Stimulated activated CD8-positive, alpha-beta memory T cell treated with anti-CD3 and anti-CD28 coated beads, Interleukin-2, amount 100 ng/mL, for 48 hours (primary cell): ENCODE measurements at places on chromosomes 3 and 15.
A peak's percentile ranks its signal among the peaks of the same experiment; 100 is the strongest.

- no peak for DNase-seq
Observed at GRCh38 chr3:23671851-23672589, 133.7 kb upstream of the UBE2E1 start.

- DNase-seq: no peak
Observed at GRCh38 chr15:28977377-28978010, 91.7 kb downstream of the APBA2 start.

- DNase-seq: no peak
Observed at GRCh38 chr3:70857916-70858315, 545.5 kb upstream of the MDFIC2 start.

GRCh38 chr3:115706311-115706829 is 83.1 kb downstream of the GAP43 start:
- DNase-seq: no peak

DNA sequence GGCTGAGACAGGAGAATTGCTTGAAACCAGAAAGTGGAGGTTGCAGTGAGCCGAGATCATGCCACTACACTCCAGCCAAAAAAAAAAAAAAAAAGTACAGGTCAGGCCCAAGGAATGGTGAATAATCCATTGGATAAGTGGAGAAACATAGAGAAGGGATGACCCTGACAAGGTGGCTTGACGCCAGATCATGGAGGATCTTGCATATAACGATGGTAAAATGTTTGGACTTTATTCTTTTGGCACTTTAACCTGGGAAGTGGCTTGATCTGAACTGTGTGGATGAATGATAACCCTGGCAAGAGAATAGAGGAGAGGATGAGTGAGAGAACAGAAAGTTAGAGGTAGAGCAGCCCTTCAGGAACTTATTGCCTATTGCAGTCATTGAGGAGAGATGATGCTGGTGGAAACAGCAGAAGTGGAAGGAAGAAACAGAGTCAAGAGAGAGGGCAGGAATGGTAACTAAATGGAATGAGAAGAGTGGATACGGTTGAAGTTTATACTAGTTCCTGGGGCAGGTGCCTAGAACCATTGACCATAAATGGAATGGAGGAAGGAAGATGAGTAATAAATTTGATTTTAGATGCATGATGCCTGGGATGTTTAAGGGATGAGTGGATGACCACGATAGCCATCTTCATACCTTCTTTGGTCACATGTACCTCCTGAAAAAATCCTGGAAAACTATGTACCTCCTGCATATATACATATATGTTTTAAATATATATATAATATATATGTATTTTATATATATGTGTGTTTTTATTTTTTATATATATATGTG is 57.8 kb downstream of the BLM start:
- DNase-seq: no peak

- no peak for DNase-seq
Observed at GRCh38 chr15:100020614-100021013, 287.4 kb upstream of the LYSMD4 start.

DNA sequence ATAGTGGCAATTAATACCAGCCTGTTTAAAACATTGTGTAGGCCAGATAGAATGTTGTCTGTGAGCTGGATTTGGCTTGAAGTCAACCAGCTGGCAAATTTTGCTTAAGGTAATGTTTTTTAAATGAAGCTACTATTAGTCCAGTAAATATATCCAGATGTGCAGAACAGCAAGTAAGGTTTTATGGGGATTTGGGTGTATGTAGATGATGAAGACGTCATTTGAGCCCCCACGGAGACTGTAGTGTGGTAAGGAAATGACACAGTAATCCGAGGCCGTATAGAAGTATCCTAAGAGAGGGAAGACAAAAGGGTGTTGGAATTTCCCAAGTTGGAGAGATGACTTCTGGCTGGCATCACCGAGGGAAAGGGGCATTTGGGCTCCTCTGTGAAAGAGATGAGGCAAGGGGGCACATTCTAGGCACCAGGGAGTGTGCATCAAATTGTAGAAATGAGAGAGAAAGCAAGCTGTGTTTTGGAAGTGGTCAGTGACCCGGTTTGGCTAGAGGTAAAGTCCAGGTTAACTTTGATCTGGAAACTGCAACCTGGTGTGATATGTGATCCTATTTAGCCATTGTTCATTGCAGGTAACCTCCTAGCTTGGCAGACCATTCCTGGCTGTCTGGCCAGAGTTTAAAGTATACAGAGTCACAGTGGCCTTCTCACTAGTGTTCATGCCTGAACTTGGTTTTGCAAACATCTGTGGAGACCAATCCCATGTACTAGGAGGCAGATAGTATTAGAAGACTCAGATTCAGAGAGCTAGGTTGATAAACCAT is 104.2 kb downstream of the ITPR1 start:
- no peak for DNase-seq

- no peak for DNase-seq
Observed at GRCh38 chr3:149654188-149654601, 3.6 kb downstream of the WWTR1 start.

DNA sequence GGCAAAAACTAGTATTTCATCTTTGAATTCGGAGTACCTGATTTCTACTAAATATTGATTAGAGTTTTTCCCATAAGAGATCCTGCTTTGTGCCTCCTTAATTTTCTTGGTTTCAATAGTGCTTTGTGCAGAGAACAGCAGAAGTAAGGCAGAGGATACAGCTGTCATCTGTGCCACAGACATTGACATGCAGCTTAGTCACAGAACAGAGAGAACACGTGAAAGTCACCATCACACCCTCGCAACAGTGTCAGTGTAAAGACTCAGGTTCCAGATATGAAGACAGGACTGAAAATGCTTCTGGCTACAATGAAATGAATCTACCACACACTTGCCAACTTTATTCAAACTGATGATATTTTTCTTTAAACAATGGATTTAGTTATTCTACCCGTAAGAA is 942.8 kb upstream of the CFAP20DC start:
- no peak for DNase-seq

DNA sequence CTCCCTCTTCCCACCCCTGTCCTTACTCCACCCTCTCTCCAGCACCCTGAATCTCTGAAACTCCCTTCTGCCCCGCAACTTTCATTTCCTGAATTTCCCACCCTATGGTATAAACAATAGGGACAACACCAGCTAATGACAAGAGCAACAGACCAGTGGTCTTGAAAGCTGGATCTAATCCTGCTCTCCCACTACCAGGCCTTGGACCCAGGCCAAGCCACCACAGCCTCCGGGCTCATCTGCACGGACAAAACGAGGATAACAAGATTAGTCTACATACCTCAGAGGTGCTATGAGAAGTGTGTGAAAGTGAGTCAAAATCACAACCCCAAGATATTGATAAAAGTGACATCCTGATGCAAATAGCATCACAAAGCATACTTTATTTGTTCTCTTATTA is 128.6 kb downstream of the ERC2 start:
- no peak for DNase-seq

GRCh38 chr3:151268267-151269235 is 9.8 kb downstream of the P2RY14 start:
- peak; percentile 20 for DNase-seq

DNA sequence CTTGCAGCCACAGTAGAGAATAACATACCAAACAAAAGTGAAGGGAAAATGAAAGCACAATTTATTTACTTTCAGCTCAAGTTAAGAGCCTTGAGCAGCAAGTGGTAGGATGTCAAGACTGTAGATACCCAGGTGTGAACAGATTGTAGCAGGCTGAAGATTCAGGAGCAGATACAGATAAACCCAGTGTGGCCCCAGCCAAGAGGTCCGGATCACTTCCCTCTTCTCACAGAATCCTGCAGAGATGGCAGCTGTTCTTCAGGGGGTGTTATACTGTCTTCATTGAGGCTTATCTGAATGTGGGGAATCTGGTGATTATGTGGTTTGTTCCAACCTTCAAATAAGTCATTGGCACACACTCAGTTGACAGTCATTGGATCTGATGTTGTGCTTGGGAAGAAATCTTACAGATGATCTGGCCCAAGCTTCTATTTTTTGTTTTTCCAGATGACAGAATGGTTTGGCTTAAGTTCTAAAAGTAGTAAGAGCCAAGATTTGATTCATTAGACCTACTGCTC is 2.2 kb downstream of the STARD9 start:
- no peak for DNase-seq

- no peak for DNase-seq
Observed at GRCh38 chr3:98903099-98903498, 1.6 kb upstream of the DCBLD2 start.

- no peak for DNase-seq
Observed at GRCh38 chr3:89787485-89787884, 680.1 kb downstream of the EPHA3 start.

DNA sequence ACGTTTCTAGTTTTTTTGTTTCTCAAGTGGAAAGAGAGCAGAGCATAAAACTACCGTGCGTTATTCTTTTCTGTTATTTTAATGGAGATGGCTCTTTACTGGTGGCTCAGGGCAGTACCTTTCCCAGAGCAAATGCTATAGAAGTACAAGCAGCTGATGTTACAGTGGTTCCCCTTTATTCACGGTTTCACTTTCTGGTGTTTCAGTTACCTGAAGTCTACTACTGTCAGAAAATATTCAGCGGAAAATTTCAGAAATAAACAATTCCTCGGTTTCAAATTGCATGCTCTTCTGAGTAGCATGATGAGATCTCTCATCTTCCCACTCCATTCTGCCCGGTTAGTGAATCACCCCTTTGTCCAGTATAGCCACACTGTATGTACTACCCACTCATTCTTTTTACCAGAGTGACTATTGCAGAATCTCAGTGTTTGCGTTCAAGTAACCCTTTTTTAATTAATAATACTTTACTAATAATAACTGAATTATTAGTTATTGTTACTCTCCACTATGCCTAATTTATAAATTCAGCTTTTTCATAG is 597.5 kb upstream of the ROBO2 start:
- DNase-seq: no peak

GRCh38 chr3:52270252-52270754 is 8.1 kb downstream of the WDR82 start:
- DNase-seq: no peak
